ENCODE measurements at places on chromosomes 4 and X.

DNA sequence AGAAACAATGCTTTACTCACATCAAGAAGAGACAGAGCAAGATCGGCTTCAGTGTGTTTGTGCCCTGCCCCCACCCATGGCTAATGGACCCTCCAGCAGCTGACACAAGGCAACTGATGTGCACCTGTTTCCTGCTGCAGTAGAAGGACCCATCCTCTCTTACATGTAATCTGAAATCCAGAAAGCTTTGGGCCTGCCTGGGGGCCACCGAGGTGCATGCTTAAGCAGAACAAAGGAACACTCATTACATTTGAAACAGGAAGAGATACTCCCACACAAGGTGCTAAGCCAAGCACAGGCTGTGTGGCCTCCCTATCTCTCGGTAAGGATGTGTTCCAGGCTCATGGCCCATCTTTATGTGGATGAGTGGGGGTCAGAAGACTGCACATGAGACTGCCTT is 338.0 kb downstream of the SPOCK3 start:
- no peak for DNase-seq

DNA sequence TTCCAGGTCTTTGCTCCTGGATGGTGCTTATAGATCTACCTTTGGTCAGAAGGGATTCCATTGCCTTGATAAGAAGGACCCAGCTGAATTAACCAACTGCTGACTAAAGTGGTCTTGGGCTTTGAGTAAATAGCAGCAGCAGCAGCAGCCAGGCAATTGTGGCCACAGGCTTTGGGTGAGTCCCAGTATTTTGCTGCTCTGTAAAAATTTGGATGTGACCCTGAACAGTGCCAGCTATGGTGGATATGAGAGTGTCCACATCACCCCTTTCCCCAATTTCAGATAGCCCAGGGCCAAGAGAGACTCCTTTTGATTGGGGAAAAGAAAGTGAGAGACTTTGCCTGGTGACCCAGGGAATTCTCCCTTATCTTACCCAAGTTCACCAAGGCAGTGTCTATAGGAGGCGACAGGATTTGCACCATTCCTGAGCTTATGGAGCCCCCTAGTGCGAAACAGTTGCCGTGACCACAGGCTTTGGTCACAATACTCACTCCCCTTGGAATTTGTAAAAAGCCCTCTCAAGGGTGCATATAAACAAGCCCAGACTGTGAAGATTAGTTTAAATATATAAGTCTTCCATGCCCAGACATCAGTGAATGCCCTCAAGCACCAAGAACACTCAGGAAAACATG is 518.0 kb downstream of the TMA16 start:
- peak; percentile 14 for DNase-seq

DNA sequence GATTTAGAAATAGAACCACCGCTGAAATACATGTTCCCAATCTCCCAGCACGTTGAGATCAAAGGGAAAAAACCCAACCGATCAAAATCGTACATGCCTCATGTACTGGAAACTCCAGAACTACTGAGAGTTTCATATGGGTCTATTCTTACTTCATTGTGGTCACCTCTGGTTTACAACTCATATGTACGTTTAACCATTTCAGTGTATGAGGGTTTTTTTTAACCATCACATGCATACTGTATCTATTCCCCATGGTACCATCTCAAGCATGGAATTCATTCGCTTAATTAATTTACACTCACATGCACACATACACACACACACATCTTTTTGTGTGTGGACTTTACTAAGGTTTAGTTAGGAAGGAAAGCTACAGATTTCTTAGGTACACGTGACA is 46.0 kb upstream of the CLNK start:
- DNase-seq, result no peak

DNA sequence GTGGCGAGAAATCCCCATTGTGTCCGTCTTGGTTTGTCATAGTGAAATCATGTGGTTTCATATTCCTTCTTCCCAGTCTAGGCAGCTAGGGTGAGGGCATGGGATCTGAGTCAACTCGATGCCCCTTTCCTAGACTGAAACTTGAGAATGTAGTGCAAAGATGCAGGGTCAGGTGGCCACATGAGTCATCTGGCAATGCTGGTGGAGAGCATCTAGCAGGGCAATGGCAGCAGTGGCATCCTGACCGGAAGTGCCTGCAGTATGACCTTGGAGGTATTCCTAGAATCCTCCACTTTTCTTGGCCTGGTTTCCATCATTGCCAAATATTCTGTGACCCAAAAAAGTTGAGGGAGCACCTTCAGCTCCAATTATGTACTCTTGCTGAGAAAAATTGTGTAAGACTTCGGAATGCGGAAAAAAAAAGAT is 39.1 kb upstream of the TMEM184C start:
- no peak for DNase-seq

- DNase-seq, result no peak
These were observed 1393.4 kb upstream of the PCDH7 start for GRCh38 chr4:29326816-29327215.

- DNase-seq, result no peak
These were observed 13.0 kb upstream of the ODAPH start for GRCh38 chr4:75542824-75543223.
